ENCODE measurements at places on chromosomes 11 and 22. TPM values are rescaled to one million over a fixed set of nuclear protein-coding genes. Genes with fewer than 3 reads are reported as not detected.

GRCh38 chr11:27696961-27697360 lies 3.3 kb downstream of the BDNF start:
- H3K4me1 ChIP-seq: no peaks in the 10 kb centered on the region
- no peaks in the 10 kb centered on the region for H3K36me3 ChIP-seq
- H3K27ac ChIP-seq: no peak overlapping the region
- peaks cover 16% of the 10 kb centered on the region for H3K27me3 ChIP-seq
- no peak overlapping the region for H3K4me3 ChIP-seq

DNA sequence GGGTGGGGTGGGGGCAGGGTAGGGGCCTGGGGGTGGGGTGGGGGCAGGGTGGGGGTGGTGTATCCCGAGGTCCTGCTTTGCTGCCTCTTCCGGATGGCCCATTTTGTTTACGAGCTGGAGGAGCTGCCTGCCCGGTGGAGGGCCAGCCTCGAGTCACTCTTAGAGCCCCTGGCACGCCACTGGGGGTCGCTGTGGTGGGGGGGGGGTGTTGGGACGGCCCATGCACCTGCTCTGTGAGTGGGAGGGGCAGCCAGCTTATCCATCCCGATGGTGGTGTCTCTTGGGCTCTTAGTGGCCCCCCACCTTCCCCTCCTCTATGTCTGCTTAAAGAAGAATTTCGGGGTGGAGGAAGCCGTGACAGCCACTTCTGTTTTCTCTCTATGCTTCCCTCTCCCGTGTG lies 24.6 kb downstream of the MRGPRD start:
- H3K27me3 ChIP-seq: no peaks in the 10 kb centered on the region
- no peak overlapping the region for H3K4me3 ChIP-seq
- DNase-seq: no peak
- no peak overlapping the region for H3K27ac ChIP-seq
- no peaks in the 10 kb centered on the region for H3K36me3 ChIP-seq
- H3K4me1 ChIP-seq: no peaks in the 10 kb centered on the region

- H3K27me3 ChIP-seq: no peaks in the 10 kb centered on the region
- H3K4me1 ChIP-seq: peaks cover 37% of the 10 kb centered on the region
- no peak overlapping the region for H3K27ac ChIP-seq
- no peak for DNase-seq
- H3K36me3 ChIP-seq: peaks cover 7% of the 10 kb centered on the region
Measured at GRCh38 chr22:39932918-39933649, 27.1 kb upstream of the TMA7B start.

DNA sequence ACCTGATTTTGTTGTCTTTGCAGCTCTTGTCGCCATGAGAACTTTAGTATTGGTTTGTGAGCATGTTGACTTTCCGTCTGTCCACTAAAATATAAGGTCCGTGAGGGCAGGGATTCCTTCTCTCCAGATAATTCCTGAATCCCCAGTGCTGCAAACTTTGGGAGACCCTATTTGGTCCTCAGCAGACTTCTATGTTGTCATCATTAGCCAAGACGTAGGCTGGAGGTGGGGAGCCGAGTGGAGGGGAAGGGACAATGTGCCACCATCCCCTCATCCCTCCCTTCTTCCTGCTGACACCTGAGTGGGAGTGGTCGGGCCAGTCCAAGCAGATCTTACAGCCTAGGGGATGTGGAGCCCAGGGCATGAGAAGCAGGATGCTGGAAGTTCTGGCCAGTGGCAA lies 690.6 kb downstream of the TBC1D22A start:
- DNase-seq: no peak
- no peaks in the 10 kb centered on the region for H3K27me3 ChIP-seq
- H3K27ac ChIP-seq: no peak overlapping the region
- H3K4me1 ChIP-seq: no peaks in the 10 kb centered on the region
- H3K36me3 ChIP-seq: no peaks in the 10 kb centered on the region

DNA sequence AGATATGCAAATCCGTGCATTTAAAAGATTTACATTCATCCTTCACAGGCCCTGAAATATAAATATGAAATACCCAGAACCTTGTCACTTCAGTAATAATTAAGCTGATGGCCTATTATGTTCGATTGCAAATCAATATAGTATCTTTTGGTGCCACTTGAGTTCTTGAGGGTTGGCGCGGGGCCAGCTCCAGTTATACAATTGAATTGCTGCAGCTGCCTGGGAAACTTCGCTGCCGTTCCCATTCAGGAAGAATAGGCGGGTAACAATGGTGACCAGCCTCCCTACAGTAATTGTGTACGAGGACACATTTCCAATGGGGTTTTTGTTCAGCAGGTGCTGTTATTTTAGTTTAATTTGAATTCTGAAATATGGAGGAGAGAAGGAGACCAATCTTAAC lies 451.2 kb downstream of the INSC start:
- no peak overlapping the region for H3K27ac ChIP-seq
- no peaks in the 10 kb centered on the region for H3K4me1 ChIP-seq
- H3K4me3 ChIP-seq: no peak overlapping the region

DNA sequence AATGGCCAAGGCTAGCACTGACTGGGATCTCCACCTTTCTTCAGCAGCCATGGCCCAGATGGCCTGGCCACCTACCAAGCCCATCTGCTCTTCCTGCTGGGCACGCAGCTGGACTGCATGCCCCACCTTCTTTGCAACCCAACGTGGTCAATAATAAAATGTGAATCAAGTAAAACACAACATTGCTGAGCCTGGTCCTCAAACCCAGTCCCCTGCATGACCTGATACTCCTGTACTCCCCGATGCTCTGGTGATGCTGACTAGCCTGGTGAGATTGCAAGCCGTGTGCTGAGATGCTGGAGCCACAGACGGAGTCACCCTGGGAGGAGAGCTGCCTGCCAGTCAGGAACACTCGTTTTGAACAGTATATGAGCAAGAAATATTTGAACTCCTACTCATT lies 34.0 kb downstream of the PARVG start:
- no peaks in the 10 kb centered on the region for H3K36me3 ChIP-seq
- no peaks in the 10 kb centered on the region for H3K4me1 ChIP-seq
- DNase-seq: no peak
- H3K4me3 ChIP-seq: no peak overlapping the region
- H3K27me3 ChIP-seq: no peaks in the 10 kb centered on the region

DNA sequence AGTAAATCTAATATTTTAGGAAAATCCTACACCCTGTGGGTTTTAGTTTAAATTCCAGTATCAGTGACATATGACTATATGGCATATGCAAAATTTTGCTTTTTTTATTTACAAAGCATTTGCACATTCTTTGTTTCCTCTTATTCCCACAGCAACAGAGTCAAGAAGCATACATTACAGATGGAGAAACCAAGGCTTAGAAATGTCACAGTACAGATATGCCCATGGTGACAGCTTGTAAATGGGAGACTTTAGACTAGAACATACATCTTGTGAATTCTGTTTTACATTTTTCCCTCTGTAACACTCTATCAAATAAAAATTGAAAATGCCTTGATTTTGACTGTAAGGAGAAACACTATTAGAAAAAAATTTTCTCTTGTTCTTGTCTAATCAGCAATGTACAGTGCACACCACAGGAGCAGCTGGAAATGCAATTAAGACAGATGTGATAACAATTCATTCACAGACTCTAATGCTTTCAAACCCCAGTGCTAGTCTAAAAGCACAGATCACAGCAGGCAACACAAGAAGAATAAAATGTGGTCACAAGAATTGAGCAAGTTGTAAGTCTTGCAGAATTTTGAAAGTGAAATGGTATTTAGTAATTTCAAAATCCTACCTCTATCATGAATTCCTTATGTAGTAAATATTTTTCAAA lies 375.9 kb downstream of the LUZP2 start:
- no peaks in the 10 kb centered on the region for H3K4me1 ChIP-seq
- no peak overlapping the region for H3K27ac ChIP-seq
- H3K36me3 ChIP-seq: no peaks in the 10 kb centered on the region
- DNase-seq: no peak
- H3K4me3 ChIP-seq: no peak overlapping the region
- H3K27me3 ChIP-seq: no peaks in the 10 kb centered on the region

- H3K4me3 ChIP-seq: no peak overlapping the region
- DNase-seq: no peak
- H3K4me1 ChIP-seq: no peaks in the 10 kb centered on the region
Measured at GRCh38 chr11:36186340-36187175, 102.7 kb downstream of the COMMD9 start.

- H3K36me3 ChIP-seq: no peaks in the 10 kb centered on the region
- no peaks in the 10 kb centered on the region for H3K4me1 ChIP-seq
- DNase-seq: no peak
- H3K27me3 ChIP-seq: no peaks in the 10 kb centered on the region
- H3K4me3 ChIP-seq: no peak overlapping the region
Measured at GRCh38 chr11:84855508-84856245, 771.5 kb downstream of the DLG2 start.

- no peaks in the 10 kb centered on the region for H3K36me3 ChIP-seq
- no peak for DNase-seq
- H3K4me1 ChIP-seq: no peaks in the 10 kb centered on the region
- H3K4me3 ChIP-seq: no peak overlapping the region
- no peak overlapping the region for H3K27ac ChIP-seq
Measured at GRCh38 chr11:122004446-122004845, 111.6 kb downstream of the BLID start.

- H3K27ac ChIP-seq: no peak overlapping the region
- no peaks in the 10 kb centered on the region for H3K4me1 ChIP-seq
- H3K36me3 ChIP-seq: no peaks in the 10 kb centered on the region
Measured at GRCh38 chr11:98842187-98842586, 178.6 kb upstream of the CNTN5 start.

Gene TEAD1
- 0.21 TPM for total RNA-seq

Gene CEP126
- total RNA-seq: 0.05 TPM

Gene APOA1
- total RNA-seq: 2.0 TPM

Gene PPARA
- total RNA-seq: 10.1 TPM

Gene NCR3LG1
- 0.18 TPM for total RNA-seq

Gene CHRM4
- 0.13 TPM for total RNA-seq

Gene ABCC8
- not detected for total RNA-seq

Gene BTBD18
- not detected for total RNA-seq

Gene THY1
- 2.4 TPM for total RNA-seq

Gene SEC14L6
- not detected for total RNA-seq

Measured in GM12878 (cell line).